ENCODE measurements at places on chromosomes 4 and X.

GRCh38 chr4:83677656-83678055 is 141.7 kb downstream of the GPAT3 start:
- no peak for DNase-seq

GRCh38 chr4:26985873-26986272 is 125.2 kb downstream of the STIM2 start:
- DNase-seq: no peak

DNA sequence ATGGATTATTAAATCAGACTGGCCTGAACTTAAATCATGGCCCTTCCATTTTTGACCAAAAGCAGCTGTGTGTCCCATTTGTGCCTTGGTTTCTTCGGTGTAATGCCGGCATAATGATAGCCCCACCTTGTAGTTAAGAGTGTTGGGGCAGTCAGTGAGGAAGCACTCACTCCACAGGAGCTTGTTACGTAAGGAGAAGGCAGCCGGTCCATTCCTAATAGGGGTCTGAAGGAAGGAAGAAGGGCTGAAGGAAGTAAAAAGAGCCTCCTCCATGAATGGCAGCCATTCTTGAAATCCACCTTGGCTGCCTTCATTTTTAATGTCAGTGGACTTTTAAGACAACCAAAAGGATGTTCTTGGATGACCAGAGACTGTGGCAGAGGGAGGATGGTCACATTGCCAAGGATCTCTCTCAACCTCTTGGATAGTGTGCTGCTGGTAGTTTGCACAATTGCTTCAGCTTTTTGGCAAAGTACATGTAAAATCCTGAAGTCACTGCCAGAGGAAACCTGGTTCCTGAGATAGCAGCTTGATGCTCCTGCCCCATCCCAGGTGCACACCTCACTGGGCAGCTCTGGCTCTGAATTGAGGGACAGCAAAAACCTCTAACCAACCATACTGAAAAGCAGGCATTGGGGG is 113.5 kb downstream of the PTTG2 start:
- DNase-seq: no peak

DNA sequence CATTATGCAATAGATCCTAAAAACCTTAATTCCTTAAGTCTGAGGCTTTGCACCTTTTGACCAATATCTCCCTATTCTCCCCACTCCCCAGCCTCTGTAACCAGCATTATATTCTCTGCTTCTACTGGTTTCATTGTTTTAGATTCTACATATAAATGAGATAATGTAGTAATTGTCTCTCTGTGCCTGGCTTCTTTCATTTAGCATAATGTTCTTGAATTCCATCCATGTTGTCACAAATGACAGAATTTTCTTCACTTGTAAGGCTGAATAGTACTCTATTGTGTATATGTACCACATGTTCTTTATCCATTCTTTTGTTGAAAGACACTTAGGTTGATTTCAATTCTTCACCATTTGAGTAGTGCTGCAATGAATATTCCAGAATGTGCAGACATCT is 66.0 kb downstream of the MAGEC1 start:
- DNase-seq: no peak

DNA sequence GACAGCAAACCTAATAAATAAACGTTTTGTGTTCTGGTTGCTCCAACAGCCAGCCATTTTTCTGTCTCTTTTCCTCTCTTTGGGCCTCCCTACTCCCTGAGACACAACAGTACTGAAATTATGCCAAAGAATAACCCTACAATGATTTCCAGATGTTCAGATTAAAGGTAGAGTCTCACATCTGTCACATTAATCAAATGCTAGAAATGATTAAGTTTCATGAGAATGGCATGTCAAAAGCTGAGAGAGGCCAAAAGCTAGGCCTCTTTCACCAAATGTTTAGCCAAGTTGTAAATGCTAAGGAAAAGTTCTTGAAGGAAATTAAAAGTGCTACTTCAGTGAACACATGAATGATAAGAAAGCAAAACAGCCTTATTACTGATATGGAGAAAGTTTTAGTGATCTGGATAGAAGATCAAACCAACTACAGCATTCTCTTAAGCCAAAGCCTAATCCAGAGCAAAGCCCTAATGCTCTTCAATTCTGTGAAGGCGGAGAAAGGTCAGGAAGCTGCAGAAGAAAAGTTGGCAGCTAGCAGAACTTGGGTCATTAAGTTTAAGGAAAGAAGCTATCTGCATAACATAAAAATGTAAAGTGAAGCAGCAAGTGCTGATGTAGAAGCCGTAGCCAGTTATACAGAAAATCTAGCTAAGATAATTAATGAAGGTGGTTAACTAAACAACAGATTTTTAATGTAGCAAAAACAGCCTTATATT is 182.1 kb upstream of the NUDT6 start:
- DNase-seq: no peak

- no peak for DNase-seq
Observed at GRCh38 chrX:134525086-134525792, 65.3 kb downstream of the HPRT1 start.

- DNase-seq: no peak
Observed at GRCh38 chrX:3293251-3293650, 53.2 kb downstream of the MXRA5 start.

GRCh38 chr4:138452826-138453225 is 210.7 kb upstream of the SLC7A11 start:
- no peak for DNase-seq

GRCh38 chrX:130247996-130248395 is 20.7 kb downstream of the ZNF280C start:
- DNase-seq: no peak

- no peak for DNase-seq
Observed at GRCh38 chr4:138616775-138617174, 374.6 kb upstream of the SLC7A11 start.

DNA sequence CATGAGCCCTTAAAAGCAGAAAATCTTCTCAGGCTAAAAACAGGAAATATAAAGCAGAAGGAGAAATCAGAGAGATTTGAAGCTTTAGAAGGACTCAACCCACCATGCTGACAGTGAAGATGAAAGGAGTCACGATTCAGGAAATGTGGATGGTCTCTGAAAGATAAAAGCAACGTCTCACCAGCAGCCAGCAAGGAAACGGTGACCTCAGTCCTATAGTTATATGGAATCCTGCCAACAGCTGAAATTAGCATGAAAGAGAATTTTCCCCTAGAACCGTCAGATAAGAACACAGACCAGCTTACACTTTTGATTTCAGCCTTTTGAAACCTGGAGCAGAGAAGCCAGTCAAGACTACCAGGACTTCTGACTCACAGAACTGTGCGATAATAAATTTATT is 715.7 kb upstream of the HTR2C start:
- no peak for DNase-seq

- DNase-seq: no peak
Observed at GRCh38 chr4:121554382-121554781, 142.4 kb downstream of the ANXA5 start.

- no peak for DNase-seq
Observed at GRCh38 chr4:150131581-150132228, 53.5 kb downstream of the DCLK2 start.

GRCh38 chr4:28221536-28221935 is 1360.9 kb downstream of the STIM2 start:
- no peak for DNase-seq

- DNase-seq: no peak
Observed at GRCh38 chr4:145552181-145552822, 66.9 kb upstream of the MMAA start.

- no peak for DNase-seq
Observed at GRCh38 chr4:150140774-150141400, 62.6 kb downstream of the DCLK2 start.

DNA sequence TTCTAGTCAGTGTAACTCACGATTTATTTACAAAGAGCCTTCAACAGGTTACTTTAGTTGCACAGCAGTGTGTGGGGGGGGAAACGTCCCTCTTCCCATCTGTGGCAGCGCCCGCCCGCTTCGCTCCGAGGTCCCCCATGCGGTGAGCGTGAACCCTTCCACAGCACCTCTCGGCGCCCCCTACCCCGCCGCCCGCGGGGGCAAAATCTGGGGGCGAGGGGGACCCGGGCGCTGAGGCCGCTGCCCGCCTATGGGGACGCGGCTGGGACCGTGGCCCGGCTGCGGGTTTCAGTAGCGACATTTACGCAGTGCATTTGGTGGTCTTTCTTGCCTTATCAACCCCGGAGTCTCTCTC is 6.4 kb downstream of the NKX6-1 start:
- no peak for DNase-seq

DNA sequence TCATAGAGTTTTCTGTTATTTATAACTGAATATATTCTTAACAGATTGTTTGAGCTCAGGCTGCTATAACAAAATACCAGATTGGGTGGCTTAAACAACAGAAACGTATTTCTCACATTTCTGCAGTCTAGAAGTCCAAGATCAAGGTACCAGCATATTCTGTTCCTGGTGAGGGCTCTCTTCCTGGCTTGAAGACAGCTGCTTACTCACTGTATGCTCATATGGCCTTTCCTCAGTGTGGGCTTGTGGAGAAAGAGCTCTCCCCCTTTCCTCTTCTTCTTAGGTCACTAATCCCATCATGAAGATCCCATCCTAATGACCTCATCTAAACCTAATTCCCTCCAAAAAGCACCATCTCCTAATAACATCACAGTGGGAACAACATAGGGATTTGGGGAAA is 117.8 kb downstream of the RASGEF1B start:
- no peak for DNase-seq

DNA sequence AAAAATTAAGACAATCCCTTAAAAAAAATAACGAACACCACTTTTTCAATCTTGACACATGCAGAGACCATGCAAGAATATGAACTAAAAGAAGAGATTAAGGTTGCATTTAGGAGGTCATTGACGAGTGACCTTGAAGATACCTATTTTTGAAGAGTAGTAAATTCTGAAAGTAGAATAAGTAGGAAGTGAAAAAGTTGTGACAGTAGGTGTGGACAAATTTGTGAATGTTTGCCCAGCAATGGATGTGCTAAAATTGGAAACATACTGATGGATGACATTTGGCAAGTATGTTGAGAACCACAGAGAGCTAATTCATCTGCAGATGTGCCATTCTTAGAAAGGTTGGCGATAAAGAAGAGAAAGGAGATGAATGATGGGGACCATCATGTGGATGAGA is 213.7 kb upstream of the VCX3A start:
- no peak for DNase-seq

- no peak for DNase-seq
Observed at GRCh38 chrX:43677993-43678392, 21.9 kb downstream of the MAOA start.

- DNase-seq: no peak
Observed at GRCh38 chrX:105266456-105266855, 46.0 kb upstream of the TEX13A start.

DNA sequence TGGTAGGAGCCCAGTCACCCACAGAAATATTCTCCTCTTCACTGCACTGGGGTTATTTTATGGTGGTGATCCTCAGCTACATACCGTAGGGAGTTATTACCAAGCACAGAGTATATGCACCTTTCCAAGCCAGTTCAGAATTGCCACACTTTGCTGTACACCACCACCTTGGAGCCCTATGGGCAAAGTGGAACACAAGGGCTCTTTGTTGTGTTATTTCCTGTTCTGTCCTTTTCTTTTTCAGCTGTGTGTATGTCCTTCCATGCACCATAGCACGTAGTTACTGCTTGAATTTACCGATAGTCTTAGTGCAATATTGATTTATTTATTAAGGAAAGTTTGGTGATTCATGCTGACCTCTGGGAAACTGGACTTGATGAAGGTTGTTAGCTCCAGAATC is 8.3 kb downstream of the RNF128 start:
- DNase-seq: no peak

DNA sequence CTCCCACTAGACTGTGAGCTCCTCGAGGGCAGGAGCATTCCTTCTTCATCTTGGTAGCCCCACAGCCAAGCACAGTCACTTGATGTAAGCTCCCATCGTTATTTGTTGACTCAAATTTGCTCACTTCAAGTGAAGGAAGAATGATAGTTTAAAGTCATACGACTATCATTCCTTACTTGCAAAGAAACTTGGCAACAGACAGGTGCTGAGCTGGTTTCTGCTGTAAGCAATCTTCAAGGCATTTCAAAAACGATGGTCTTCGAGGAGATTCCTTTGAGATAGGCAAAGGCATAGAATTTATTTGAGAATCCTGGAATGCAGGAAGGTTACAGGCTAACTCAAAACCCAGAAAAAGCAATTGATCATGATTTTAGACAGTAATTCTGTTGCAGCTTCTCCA is 64.8 kb downstream of the QDPR start:
- no peak for DNase-seq

DNA sequence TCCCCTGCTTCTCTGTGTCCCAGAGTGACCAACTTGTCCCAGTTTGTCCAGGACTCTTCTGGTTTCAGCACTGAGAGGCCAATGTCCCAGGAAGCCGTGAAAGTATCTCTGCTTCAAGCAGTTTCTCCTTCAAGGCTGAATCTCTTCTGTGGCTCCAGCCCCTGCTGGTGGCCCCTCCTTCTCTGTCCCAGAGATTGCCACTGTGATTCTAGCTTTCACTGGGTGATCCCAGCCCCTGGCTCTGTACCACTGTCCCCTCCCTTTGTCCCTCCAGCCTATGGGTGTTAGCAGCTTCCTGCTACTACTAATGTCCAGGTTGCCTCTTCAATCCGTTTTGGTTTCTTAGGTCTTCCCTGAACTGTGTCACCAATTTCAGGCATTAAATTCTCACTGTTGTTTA is 70.5 kb downstream of the SOX3 start:
- DNase-seq: no peak

- no peak for DNase-seq
Observed at GRCh38 chr4:113077575-113077974, 28.1 kb downstream of the ANK2 start.

DNA sequence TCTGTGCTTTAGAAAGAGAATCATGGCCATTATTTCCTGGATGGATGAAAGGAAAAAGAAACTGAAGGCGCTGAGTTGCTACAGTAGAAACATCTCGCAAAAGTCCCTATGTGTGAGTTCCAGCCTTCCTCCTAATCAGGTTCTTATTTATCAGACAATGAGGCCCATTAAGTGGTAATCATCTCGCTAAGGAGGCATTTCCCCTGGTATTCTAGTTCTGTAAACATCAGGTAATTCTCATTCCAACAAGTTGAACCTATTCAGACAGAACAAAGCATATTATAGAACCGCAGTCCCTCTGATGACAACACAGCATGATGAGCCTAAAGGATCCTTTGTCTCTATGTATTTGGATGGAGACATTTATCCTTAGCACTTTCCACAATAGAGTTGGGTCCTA is 205.7 kb upstream of the MAOA start:
- no peak for DNase-seq

DNA sequence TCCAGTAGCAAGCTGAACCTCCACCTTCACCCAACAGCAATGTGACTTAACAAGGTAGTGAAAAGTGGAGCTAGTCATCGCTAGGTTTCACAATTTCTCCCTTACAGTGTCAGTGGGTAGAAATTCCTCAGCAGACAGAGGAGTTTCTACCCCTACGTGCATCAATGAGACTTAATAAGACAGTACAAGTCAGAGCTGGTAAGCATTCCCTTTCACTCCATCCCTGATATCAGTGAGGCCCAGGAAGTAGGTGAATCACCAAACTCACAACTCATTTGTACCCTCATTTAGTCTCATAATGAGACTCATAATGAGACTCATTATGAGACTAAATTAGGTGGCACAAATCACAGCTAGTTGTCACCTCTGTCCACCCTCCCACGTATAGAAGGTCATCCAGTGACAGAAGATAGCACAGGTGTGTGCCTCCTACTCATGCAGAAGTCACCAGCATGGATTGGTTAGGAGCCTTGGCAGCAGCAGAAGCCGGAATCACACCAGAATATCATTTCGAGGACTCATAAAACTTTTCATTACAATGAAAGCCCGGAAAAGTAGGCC is 50.8 kb upstream of the NUDT10 start:
- no peak for DNase-seq

- DNase-seq: no peak
Observed at GRCh38 chr4:89110541-89110985, 770 bp upstream of the TIGD2 start.

Measured in activated CD4-positive, CD25-positive, alpha-beta regulatory T cell treated with anti-CD3 and anti-CD28 coated beads, Interleukin-2, amount 50 U/mL, for 72 hours (primary cell).